ENCODE measurements at places on chromosomes 1 and 21.

- no peak for DNase-seq
Measured at GRCh38 chr1:172266528-172267174, 153.8 kb upstream of the C1orf105 start.

DNA sequence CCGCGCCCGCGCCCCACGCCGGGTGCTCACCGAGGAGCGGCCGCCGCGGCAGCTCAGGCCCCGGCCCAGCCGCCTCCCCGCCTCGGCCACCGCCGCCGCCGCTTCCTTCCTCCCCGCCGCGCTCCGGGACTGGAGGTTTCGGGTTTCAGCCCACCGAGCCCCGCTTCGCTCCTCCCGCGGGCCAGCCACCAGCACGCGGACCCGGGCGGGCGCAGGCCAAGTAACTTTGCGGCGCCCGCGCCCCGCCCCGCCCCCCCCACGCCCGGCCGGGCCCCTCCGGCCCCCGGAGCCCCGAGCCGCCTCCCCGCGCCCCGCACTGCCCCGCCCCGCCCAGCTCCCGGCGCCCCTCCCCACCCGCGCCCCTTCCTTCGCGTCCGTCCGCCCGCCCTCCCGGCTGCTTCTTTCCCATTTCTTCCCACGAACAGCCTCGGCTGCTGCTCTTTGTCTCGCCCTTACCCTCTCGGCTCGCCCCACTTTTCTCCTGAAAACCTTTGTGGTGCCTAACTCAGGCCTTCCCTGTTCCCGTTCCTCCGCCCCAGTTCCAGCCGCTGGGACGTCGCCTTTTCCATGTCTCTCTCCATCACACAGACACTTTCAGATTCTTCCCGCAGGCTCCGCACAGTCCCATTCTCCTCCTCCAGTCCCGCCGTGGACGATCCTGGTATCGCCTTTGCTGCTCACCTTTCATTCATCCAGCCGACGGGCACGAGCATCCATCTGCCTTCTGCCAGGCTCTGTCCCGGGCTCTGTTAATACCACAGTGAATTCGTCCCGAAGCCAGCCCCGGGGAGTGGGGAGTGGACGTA, at the start of gene GPR161:
TSS of gene GPR161 (minus strand) at position 222 of the 806 bp plus-strand sequence. CDS start 32,080 bp downstream, outside the sequence.
- DNase-seq: peak; percentile 66

DNA sequence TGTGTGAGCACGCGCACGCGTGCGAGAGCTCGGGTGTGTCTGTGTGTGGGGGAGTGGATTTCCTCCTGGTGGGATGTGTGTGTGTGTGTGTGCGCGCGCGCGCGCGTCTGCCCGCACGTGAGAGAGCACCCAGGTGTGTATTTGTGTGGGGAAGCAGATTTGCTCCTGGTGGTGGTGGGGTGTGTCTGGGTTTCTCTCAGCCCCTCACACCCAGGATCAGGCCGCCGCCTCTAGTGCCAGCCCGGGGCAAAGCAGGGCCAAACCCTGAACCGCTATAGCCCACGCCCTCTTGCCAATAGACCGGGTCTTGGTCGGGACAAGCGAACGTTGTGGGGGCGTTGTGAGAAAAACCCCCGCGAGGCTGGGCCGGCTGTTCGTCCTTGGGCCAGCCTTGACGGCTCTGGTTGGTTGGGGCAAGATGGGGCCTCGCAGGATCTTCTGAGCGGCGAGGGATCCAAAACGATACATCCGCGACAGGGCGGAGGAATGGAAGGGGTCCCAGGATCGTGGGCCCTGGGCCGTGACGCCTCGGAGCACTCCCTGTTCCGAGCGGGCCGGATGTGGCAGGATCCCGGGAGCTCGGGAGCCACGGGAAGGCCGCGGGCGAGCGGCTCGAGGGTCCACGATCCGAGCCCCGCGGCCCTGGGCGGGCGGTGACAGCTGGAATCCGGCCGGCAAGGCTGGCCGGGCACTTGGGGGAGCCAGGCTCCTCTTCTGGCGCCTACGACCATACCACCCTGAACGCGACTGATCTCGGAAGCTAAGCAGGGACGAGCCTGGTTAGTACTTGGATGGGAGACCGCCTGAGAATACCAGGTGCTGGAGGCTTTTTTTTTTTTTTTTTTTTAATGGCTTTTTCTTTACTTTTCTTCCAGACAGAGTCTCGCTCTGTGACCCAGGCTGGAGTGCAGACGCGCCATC, 68.2 kb downstream of the RNF187 start:
- peak; percentile 2 for DNase-seq

DNA sequence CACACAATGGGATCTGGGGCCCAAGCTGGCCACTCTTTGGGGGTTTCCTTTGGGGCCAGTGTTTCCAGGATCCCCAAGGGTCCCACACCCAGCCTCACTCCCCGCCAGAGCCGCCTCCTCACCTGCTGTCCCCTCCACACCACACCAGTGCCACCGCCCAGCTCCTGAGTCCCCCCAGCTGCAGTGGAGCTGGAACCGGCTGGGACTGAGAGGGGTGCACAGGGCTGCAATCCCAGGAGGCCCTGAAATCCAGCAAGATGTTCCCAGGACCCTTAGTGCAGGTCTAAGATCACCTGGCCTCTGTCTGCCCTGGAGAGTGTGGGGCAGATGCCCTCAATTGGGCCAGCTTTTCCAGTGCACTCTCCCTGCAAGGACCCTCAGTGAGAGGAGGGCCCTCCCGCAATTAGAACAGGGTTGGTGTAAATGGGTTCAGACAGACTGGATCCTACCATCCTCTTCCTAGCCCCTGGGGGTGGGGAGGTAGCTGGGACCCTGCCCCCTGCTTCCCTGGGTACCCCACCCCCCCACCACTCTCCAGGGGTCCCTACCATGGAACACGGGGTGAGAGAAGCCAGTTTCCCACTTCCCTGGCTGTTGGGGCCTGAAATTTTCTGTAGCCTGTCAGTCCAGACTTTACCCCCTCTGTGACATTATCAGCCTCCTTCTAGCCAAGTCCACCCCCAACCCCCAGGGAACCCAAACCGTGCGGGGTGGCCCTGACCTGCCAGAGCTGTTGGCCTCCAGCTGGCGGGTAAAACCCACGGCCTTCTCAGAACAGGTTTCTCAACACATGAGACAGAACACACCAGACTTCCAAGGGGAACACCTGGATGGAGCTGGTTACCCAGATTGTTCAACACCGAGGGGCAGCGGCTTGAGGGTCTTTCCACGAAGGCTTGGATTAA, 7.0 kb downstream of the KRTAP10-12 start:
- DNase-seq: no peak

DNA sequence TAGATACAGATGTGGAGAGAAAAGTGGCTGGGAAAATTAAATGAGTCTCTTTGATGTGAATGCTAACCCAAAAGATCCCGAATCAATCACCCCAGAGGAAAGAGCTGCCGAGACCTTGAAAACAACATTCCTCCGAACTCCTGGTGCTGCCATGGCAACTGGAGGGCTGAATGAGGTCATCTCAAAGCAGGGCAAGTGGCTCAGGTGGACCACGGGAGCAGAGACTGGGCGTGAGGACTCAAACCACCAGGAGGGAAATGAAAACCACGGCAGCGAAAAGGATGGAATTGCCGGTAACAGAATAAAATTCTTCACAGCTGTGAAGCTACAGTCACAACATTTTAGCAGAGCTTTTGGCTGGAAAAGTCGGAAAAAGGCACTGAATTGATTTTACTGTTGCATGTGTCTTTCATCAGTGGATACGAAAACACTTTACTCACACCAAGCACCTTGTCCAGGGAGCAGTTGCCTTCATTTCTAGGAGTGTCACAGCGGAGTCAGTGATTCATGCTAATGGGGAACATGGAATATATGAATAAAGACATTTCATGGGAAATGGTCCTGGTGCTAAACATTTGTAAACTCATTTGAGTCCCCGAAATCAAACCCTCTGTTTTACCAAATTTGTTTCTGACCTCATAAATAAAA, 23.2 kb upstream of the BECN2 start:
- no peak for DNase-seq

- no peak for DNase-seq
Measured at GRCh38 chr1:176791906-176792305, 328.9 kb downstream of the PAPPA2 start.

- DNase-seq: no peak
Measured at GRCh38 chr1:236868625-236869467, 73.8 kb downstream of the MTR start.

GRCh38 chr1:214993419-214993818, 89.1 kb upstream of the KCNK2 start:
- no peak for DNase-seq

GRCh38 chr1:40313958-40314720, 2.9 kb downstream of the COL9A2 start:
- DNase-seq: no peak

DNA sequence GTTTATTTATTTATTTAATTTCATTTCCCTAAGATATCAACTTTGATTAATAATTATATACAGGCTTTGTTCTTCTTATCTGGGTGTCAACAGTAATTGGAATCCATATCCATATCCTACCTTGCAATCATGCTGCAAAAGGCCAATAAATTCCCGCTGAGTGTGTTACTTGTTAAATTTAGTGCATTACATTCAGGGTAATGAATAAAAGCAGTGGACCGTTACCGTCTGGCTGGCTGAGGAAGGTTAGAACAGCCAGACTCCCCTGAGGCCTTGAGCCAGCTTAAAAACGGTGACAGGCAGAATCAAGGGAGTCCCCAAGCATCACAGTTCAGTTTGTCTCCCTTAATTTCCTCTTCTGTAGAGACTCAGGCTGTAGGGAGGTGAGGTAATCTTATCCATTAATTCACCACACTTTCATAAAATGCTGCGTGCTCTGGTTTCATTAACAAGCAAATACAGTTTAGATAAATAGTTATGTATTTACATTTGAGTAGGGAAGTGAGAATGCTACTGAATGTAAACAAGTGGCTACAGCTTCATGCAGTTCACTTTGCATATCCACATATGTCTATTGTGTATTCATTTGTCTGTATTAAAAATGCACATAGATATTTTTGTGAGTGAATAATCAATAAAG, 888.2 kb upstream of the CXADR start:
- DNase-seq: peak; percentile 91

- no peak for DNase-seq
Measured at GRCh38 chr1:203199816-203200571, 13.5 kb upstream of the CHI3L1 start.

GRCh38 chr1:241717975-241718374, 65.9 kb downstream of the WDR64 start:
- no peak for DNase-seq

DNA sequence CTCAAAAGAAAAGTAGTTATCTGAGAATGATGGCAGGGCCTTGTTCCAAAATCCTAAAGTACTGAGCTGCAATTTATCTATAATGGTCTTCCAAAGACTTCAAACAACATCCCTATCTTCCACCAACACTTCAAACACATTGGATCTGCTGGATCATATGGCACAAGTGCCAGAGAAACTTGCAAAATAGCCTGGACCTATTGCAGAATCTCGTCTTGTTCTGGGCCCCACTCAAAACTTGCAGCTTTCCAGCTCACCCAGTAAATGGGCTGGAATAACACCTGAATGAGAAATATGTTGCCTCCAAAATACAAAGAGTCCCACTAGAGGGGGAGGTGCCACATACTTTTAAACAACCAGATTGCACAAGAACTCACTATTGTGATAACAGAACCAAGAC, 44.0 kb upstream of the PKN2 start:
- no peak for DNase-seq

GRCh38 chr1:235207209-235207565, 46.1 kb upstream of the RBM34 start:
- DNase-seq: no peak
